ENCODE measurements at places on chromosomes 7 and 10.

DNA sequence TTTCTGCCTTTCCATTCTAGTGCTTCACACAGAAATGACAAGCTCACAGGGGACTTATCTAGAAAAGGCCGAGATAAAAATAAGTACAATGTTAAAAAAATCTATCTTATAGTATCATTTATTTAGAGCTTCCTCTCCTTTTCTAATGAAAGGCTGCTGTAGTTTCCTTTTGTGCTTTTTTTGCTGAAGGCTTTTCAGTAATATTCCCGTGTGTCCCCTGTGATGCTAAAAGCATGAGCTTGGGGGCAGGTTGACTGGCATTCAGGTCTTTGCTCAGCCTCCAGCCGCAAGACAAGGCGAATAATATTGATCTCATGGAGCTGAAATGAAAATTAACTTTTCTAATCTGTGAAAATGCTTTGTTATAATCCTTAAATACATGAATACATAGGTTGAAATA lies 143.0 kb downstream of the ST7 start:
- DNase-seq = no peak
- no peaks in the 10 kb centered on the region for H3K36me3 ChIP-seq
- H3K4me1 ChIP-seq = no peaks in the 10 kb centered on the region
- H3K27ac ChIP-seq = no peak overlapping the region

DNA sequence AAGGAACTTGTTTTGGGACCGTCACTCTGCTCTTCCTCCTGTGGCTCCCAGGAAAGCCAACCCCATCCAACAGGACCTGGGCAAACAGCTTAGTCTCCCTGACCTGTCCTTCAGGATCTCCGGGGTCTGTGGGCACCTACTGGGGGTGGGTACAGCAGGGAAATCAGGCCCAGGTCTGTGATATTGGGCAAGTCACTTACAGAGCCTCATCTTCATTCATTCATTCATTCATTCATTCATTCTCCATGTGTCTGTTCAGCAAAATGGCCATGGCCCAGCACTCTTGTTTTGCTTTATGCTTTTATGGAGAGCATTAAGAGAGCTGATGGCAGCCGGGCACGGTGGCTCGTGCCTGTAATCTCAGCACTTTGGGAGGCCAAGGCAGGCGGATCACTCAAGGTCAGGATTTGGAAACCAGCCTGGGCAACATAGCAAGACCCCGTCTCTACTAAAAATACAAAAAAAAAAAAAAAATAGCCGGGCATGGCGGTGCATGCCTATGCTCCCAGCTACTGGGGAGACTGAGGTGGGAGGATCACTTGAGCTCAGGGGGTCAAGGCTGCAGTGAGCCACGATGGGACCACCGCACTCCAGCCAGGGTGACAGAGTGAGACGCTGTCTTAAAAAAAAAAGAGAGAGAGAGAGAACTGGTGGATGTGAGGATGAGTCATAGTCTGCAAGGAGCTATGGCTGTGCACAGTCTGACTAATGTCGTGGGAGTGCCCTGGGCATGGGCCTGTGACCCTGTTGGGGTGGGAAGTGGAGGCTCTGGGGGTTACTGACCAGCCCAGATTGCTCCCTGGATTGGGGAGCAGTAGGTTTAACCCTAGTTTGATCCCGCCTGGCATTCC lies 54.3 kb downstream of the CLIP2 start:
- H3K4me1 ChIP-seq = no peaks in the 10 kb centered on the region
- H3K36me3 ChIP-seq = no peaks in the 10 kb centered on the region
- H3K27me3 ChIP-seq = no peaks in the 10 kb centered on the region
- H3K27ac ChIP-seq = no peak overlapping the region

- DNase-seq = peak; percentile 73
- H3K4me3 ChIP-seq = peak overlapping the region; percentile 12
- peak overlapping the region; percentile 76 for H3K27ac ChIP-seq
- peaks cover 13% of the 10 kb centered on the region for H3K4me1 ChIP-seq
- no peaks in the 10 kb centered on the region for H3K36me3 ChIP-seq
- H3K27me3 ChIP-seq = no peaks in the 10 kb centered on the region
Observed at GRCh38 chr10:5840314-5841307, 27.4 kb upstream of the GDI2 start.

DNA sequence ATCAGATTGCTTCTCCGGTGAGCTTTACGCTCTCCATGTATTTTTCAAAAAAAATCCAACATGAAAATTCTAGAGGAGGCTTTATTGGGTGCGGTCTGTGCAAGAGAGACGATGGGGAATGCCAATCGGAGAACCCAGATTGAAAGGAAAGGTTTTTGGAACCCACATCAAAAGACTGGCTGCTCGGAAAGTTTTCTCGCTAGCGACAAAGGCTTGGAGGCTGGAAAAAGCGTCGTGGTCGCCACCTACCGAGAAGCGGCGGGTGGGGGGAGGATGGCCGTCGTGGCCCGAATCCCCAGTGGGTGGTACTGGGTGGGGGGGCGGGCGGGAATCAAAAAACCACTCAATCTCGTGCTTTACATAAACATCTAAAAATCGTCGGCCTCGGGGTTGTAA lies 1.1 kb upstream of the GTF2I start:
- DNase-seq = peak; percentile 75
- H3K27me3 ChIP-seq = no peaks in the 10 kb centered on the region
- peak overlapping the region; percentile 95 for H3K4me3 ChIP-seq
- H3K4me1 ChIP-seq = peaks cover 31% of the 10 kb centered on the region
- H3K36me3 ChIP-seq = no peaks in the 10 kb centered on the region

- H3K36me3 ChIP-seq = no peaks in the 10 kb centered on the region
- no peak overlapping the region for H3K27ac ChIP-seq
- no peak for DNase-seq
Observed at GRCh38 chr7:54343511-54343910, 198.7 kb upstream of the VSTM2A start.

- no peaks in the 10 kb centered on the region for H3K27me3 ChIP-seq
- no peak for DNase-seq
- H3K4me1 ChIP-seq = no peaks in the 10 kb centered on the region
- H3K36me3 ChIP-seq = no peaks in the 10 kb centered on the region
- no peak overlapping the region for H3K27ac ChIP-seq
Observed at GRCh38 chr10:113983552-113983951, 60.1 kb upstream of the ADRB1 start.

DNA sequence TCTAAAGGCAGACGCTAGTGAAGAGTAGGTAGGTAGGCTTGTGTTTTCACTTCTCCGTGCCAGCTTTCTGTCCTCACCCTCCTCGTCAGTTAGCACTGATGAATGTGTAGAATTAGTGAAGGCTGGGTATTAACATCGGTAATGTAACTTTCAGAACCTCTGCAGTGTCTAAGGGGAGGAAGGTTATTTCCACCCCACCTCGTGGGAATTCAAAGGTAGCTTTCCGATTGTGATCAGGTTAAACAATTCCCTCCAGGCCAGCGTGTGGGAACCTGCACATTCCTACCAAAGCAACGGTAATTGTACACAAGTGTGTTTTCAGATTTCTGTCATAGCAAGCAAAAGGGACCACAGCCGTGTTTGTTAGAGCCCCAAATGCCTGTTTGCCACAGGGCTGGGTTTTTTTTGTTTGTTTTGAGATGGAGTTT lies 405.0 kb upstream of the GALNT17 start:
- no peaks in the 10 kb centered on the region for H3K4me1 ChIP-seq
- no peaks in the 10 kb centered on the region for H3K36me3 ChIP-seq
- no peak for DNase-seq
- no peak overlapping the region for H3K4me3 ChIP-seq
- no peak overlapping the region for H3K27ac ChIP-seq

- H3K36me3 ChIP-seq = no peaks in the 10 kb centered on the region
- no peaks in the 10 kb centered on the region for H3K27me3 ChIP-seq
- no peaks in the 10 kb centered on the region for H3K4me1 ChIP-seq
- no peak overlapping the region for H3K4me3 ChIP-seq
Observed at GRCh38 chr7:36863901-36864701, 139.8 kb upstream of the AOAH start.

GRCh38 chr7:43906331-43907010 lies at the start of gene URGCP:
TSS of gene URGCP (minus strand) at chr7:43906596. CDS start at chr7:43906575, 21 bp downstream.
- peak within 1 kb of the TSS; percentile 75 for H3K4me3 ChIP-seq
- no peaks in the 10 kb centered on the region for H3K27me3 ChIP-seq
- peak within 1 kb of the TSS; percentile 87 for H3K27ac ChIP-seq
- DNase-seq = peak; percentile 39
- peaks cover 13% of the 10 kb centered on the region for H3K4me1 ChIP-seq

GRCh38 chr10:24133835-24134234 lies 75.1 kb upstream of the KIAA1217 start:
- no peaks in the 10 kb centered on the region for H3K27me3 ChIP-seq
- H3K4me3 ChIP-seq = no peak overlapping the region
- DNase-seq = no peak
- H3K36me3 ChIP-seq = no peaks in the 10 kb centered on the region

DNA sequence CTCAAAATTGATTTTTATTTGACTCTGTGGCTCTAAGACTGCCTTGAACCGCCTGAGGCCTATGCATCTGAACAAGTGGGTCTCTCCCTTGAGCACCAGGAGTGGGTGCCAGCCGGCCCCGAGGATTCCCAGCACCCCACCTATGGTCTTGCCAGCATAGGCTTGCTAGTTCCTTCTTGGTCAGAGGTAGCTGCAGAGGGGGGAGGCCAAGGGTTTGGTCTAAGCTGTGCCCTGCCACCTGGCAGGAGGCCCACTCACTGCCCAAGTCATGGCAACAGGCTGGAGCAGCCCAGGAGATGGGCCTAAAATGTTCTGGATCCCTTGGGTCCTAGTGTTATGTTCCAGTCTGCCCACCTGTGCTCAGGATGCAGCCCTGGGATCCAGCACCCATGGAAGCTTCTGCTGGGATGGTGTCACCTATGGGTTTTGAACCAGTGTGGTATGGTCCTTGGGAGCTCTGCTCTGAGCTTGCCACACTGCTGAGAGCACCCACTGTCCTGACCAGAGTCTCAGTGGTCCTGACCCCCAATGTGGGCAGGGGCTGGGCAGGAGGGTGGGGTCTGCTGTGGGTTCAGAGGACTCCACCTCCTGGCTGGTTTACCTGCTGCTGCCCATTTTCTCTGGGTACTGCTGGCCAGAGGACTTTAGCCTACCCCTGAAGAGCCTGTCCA lies 12.6 kb downstream of the YKT6 start:
- no peaks in the 10 kb centered on the region for H3K27me3 ChIP-seq
- DNase-seq = no peak
- no peak overlapping the region for H3K4me3 ChIP-seq
- H3K36me3 ChIP-seq = peaks cover 3% of the 10 kb centered on the region

DNA sequence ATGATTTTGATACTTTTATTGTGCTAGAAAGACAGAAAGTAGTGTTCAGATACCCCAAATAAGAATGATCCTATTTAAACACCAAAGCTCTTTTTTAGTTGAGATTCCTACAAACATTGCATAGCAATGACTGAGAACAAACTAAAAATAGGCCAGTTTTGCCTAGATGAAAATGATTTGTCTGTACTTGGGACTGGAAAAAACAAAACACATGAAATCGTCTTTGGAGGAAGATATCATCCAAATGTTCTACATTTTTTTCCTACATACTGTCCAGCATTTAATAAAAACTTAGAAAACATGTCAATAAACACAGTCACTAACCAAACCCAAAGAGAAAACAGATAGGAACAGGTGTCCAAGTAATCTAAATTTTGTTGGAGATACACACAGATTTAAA lies 111.6 kb upstream of the MEOX2 start:
- DNase-seq = no peak
- peak overlapping the region; percentile 58 for H3K27ac ChIP-seq
- no peaks in the 10 kb centered on the region for H3K4me1 ChIP-seq
- no peaks in the 10 kb centered on the region for H3K36me3 ChIP-seq

GRCh38 chr7:63900394-63901203 lies 98.0 kb upstream of the ZNF722 start:
- H3K27me3 ChIP-seq = no peaks in the 10 kb centered on the region
- no peaks in the 10 kb centered on the region for H3K4me1 ChIP-seq
- H3K27ac ChIP-seq = peak overlapping the region; percentile 39
- peak; percentile 99 for DNase-seq
- peak overlapping the region; percentile 60 for H3K4me3 ChIP-seq
- H3K36me3 ChIP-seq = no peaks in the 10 kb centered on the region

DNA sequence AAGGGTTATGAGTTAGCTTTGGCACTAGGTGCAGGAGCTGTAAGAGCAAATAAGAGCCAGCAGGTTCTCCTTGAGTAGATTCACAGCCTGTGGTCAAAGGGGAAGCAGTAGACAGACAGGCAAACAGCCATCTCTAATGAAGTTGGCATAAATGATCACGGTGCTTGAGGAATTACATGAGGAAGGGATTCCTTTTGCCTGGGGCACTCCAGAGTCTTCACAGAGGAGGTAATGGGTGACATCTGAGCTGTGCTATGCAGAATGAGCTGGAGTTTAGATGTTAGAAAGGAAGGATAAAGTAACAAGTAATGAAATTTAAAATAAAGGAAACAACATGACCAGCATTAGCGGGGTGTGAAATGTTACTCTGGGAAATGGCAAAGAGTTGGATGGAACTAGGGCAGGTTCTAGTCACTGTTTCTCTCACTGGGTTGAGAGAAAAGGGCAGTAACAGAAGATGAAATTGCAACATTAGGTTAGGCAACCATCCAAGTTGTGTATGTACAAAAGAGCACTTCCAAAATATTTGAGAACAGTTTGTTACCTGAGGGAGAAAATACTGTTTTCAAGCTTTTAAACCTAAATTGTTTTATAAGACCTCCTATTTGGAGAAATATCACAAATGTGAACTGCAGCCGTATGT lies 613.8 kb downstream of the PHTF2 start:
- no peaks in the 10 kb centered on the region for H3K36me3 ChIP-seq
- no peak overlapping the region for H3K4me3 ChIP-seq
- H3K27ac ChIP-seq = no peak overlapping the region
- H3K27me3 ChIP-seq = no peaks in the 10 kb centered on the region
- no peak for DNase-seq

GRCh38 chr10:17081431-17081830 lies 48.2 kb downstream of the CUBN start:
- no peak overlapping the region for H3K27ac ChIP-seq
- H3K4me3 ChIP-seq = no peak overlapping the region
- H3K36me3 ChIP-seq = no peaks in the 10 kb centered on the region
- peaks cover 3% of the 10 kb centered on the region for H3K4me1 ChIP-seq
- H3K27me3 ChIP-seq = no peaks in the 10 kb centered on the region

GRCh38 chr7:14739168-14739840 lies 163.2 kb downstream of the DGKB start:
- H3K4me3 ChIP-seq = no peak overlapping the region
- DNase-seq = no peak
- no peaks in the 10 kb centered on the region for H3K36me3 ChIP-seq
- H3K27me3 ChIP-seq = no peaks in the 10 kb centered on the region

- no peaks in the 10 kb centered on the region for H3K27me3 ChIP-seq
- no peaks in the 10 kb centered on the region for H3K4me1 ChIP-seq
- H3K4me3 ChIP-seq = no peak overlapping the region
- no peak for DNase-seq
- no peaks in the 10 kb centered on the region for H3K36me3 ChIP-seq
Observed at GRCh38 chr7:77982926-77983550, 184.5 kb downstream of the PHTF2 start.

GRCh38 chr10:46522295-46523118 lies 34.0 kb downstream of the GPRIN2 start:
- peaks cover 14% of the 10 kb centered on the region for H3K4me1 ChIP-seq
- no peaks in the 10 kb centered on the region for H3K36me3 ChIP-seq
- H3K27me3 ChIP-seq = no peaks in the 10 kb centered on the region
- no peak overlapping the region for H3K27ac ChIP-seq

GRCh38 chr10:112535531-112535951 lies 88.5 kb downstream of the VTI1A start:
- no peaks in the 10 kb centered on the region for H3K36me3 ChIP-seq
- H3K27ac ChIP-seq = no peak overlapping the region
- DNase-seq = no peak
- H3K4me3 ChIP-seq = no peak overlapping the region
- H3K4me1 ChIP-seq = no peaks in the 10 kb centered on the region
- no peaks in the 10 kb centered on the region for H3K27me3 ChIP-seq

- H3K4me1 ChIP-seq = no peaks in the 10 kb centered on the region
- no peaks in the 10 kb centered on the region for H3K36me3 ChIP-seq
- H3K27ac ChIP-seq = no peak overlapping the region
- no peaks in the 10 kb centered on the region for H3K27me3 ChIP-seq
- no peak overlapping the region for H3K4me3 ChIP-seq
Observed at GRCh38 chr10:60955957-60956425, 12.0 kb upstream of the RHOBTB1 start.

- DNase-seq = peak; percentile 92
- H3K27me3 ChIP-seq = no peaks in the 10 kb centered on the region
- peaks cover 13% of the 10 kb centered on the region for H3K4me1 ChIP-seq
Observed at GRCh38 chr7:132500727-132501440, 75.4 kb downstream of the PLXNA4 start.
